Left ventricle myocardium inferior (tissue), 1 donor: ENCODE measurements at places on chromosomes 16 and 17. TPM values are rescaled to one million over a fixed set of nuclear protein-coding genes. Genes with fewer than 3 reads are reported as not detected.

DNA sequence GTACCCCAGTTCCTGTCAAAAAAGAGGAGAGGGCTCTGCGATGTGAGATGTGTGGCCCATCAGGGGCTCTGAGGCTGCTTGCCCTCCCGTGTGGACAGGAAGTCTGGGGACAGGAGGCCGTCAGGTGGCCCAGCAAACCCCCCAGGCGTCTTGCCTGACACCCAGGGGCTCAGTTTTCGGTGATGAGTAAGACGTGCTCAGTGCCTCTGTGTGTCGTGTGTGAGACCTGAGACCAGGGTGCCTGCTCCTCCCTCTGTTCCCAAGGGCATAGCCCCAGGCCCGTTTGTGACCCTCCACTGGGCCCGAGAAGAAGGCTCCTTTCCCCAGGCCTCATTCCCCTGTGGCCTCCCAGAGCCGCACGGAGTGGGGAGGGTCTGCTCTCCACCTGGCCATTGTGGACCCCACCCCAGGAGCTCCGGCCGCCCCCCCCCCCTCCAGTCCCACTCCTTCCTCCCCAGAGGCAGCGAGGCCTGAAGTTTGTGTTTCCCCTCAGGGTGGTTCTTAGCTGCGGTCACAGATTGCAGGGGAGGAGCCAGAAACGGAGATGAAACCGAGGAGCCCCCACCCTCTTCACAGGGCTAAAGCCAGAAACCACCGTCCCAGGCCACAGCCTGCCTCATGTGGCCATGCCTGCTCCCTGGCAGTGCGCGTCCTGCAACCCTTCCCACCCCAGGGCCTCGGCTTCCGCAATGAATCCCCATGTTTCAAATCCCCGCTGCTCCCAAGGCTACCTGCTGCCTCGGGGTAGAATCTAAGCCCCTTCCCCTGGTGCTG, 4.9 kb upstream of the ACTG1 start:
- H3K4me1 ChIP-seq, result peaks cover 68% of the 10 kb centered on the region
- H3K27me3 ChIP-seq, result peaks cover 23% of the 10 kb centered on the region
- H3K36me3 ChIP-seq, result peaks cover 5% of the 10 kb centered on the region
- DNase-seq, result no peak

Gene TEKT1
- total RNA-seq, result not detected

DNA sequence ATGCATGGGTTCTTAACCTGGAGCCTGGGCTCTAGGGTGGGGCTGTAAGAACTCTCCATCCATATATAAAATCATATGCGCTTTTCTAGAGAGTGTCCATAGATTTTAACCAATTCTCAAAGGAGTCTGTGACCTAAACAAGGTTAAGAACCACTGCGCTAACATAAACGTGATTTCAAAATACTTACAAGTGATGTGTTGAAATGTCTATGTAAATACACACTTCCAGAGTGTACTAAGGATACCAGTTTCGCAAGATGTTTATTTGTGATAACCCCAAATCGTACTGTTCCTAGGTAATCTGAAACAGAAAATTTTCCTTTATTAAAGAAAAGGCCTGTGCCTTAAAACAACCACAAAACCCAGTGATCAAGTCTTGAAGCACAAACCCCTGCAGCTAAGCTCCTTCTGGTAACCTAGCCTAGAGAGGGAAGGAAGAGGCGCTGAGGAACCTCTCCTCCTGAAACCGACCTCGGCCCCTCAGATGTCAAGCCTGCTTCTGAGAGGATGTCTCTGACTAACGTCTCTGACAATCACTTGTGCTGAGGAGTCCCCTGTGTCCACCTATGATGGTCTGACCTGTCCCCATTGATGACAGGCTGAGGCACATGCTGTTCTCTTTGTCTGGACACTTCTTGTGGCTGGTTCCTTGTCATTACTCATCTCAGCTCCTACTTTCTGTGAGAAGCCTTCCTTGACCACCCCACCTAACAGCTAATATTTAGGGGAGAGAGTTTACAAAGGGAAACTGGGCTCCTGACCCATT, 32.2 kb downstream of the SNN start:
- H3K4me3 ChIP-seq, result no peak overlapping the region
- H3K27ac ChIP-seq, result no peak overlapping the region
- peaks cover 51% of the 10 kb centered on the region for H3K36me3 ChIP-seq
- DNase-seq, result no peak

DNA sequence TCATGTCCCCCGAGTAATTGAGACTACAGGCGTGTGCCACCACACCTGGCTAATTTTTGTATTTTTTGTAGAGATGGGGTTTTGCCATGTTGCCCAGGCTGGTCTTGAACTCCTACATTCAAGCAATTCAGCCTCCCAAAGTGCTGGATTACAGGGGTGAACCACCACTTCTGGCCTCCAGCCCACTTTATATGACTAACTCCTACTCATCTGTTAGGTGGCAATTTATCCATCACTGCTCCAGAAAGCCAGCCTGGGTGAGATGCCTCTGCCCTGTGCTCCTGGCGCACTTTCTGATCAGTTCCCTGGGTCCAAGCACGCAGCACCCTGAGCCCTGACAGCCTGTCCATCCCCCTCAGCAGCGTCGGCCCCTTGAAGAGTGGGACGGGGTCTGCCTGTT, 29.4 kb downstream of the ADAM11 start:
- no peak overlapping the region for H3K27ac ChIP-seq
- DNase-seq, result no peak
- no peak overlapping the region for H3K4me3 ChIP-seq
- no peaks in the 10 kb centered on the region for H3K36me3 ChIP-seq
- no peaks in the 10 kb centered on the region for H3K27me3 ChIP-seq

Gene TRIM47
- total RNA-seq, result 27.5 TPM

- H3K4me1 ChIP-seq, result no peaks in the 10 kb centered on the region
- no peak for DNase-seq
- H3K27ac ChIP-seq, result no peak overlapping the region
- no peaks in the 10 kb centered on the region for H3K36me3 ChIP-seq
- H3K4me3 ChIP-seq, result no peak overlapping the region
- H3K27me3 ChIP-seq, result no peaks in the 10 kb centered on the region
Observed at GRCh38 chr17:72076678-72077030, 44.2 kb upstream of the SOX9 start.

DNA sequence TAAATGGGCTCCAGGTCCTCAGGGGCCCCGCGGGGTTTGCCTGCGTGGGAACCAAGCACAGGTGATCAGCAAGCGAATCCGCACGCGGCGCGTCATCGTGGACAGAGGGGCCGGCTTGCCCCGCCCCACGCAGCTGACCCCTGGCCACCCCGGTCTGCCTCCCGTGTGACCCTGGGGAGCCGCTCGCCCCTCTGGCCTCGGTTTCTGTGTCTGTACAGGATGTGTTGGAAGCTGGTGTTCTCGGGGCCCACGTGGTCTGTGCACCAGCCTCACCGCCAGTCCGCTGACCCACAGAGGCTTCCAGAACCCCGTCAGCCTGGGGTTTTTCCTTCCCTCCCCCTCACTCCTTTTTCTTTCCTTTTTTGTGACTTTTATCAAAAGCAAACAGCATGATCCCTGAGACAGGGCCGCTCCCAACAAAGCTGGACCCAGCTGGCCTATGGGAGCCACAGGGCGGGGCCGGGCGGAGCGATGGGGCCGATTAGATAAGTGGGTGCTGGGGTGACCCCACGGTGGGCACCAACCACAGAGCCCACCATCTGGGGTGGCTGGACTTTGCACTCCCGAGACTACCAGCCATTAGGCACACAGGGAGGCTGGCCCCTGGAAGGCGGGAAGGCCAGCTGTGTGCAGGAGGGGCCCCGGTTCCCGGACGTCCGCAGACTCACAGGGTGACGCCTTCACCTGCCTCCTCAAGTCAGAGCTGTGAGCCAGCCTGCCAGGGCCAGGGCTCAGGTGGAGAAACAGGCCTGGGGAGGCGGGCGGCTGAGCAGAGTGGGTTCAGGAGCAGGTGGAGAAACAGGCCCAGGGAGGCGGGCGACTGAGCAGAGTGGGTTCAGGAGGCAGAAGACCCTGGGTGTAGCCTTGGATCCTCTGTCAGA, 56.0 kb downstream of the ZFPM1 start:
- H3K4me3 ChIP-seq, result no peak overlapping the region
- H3K27me3 ChIP-seq, result no peaks in the 10 kb centered on the region
- no peaks in the 10 kb centered on the region for H3K36me3 ChIP-seq
- no peak for DNase-seq
- H3K4me1 ChIP-seq, result no peaks in the 10 kb centered on the region

DNA sequence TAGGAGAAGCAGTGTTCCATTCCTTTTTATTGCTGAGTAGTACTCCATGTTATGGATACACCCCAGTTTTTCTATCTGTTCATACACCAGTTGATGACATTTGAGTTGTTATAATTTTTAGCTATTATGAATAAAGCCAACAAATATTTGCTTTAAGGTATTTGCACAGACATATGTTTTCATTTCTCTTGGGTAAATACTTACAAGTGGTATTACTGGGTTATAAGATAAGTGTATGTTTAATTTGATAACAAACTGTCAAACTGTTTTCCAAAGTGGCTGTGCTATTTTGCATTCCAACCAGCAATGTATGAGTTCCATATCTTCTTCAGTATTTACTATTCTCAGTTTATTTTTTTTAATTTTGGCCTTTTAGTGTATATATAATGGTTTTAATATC, 27.7 kb upstream of the GFOD2 start:
- H3K36me3 ChIP-seq, result peaks cover 28% of the 10 kb centered on the region
- DNase-seq, result no peak
- H3K27me3 ChIP-seq, result no peaks in the 10 kb centered on the region
- no peak overlapping the region for H3K4me3 ChIP-seq
- H3K27ac ChIP-seq, result no peak overlapping the region

DNA sequence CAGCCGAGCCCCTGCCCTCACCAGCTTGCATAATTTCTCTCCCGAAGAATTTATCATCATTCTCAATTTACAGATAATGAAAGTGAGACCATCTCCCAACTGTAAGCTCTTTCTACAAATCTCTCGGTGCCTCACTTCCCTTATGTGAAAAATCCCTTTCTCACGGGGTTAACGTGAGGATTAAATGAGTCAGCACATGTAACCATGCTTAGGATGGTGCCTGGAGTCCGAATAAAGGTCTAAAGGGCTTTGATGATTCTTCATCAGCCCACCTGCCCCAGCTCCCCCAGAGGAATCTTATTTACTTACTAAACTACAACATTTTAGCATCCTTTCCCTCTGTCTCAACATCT, 24.8 kb upstream of the PIK3R6 start:
- no peak for DNase-seq
- no peaks in the 10 kb centered on the region for H3K27me3 ChIP-seq
- H3K27ac ChIP-seq, result no peak overlapping the region

- no peaks in the 10 kb centered on the region for H3K36me3 ChIP-seq
- H3K4me3 ChIP-seq, result no peak overlapping the region
- DNase-seq, result no peak
- no peak overlapping the region for H3K27ac ChIP-seq
Observed at GRCh38 chr17:19290066-19290705, 53.0 kb downstream of the EPN2 start.

Gene KCNAB3
- total RNA-seq, result 0.30 TPM

DNA sequence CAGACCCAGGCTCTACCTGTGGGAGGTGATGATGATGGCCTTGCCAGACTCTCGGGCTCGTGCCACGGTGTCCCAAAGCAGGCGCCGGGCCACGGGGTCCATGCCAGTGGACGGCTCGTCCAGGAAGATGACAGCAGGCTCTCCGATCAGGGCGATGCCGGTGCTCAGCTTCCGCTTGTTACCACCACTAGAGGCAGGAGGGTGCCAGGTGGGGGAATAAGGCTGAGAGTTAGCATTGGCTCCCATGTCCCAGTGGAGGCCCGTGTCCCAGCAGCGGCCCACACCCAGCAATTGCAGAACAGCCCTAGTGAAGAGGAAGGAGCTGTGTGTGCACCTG, 10.3 kb upstream of the RNPS1 start:
- H3K36me3 ChIP-seq, result peaks cover 22% of the 10 kb centered on the region
- H3K27me3 ChIP-seq, result no peaks in the 10 kb centered on the region
- H3K4me3 ChIP-seq, result no peak overlapping the region
- no peak overlapping the region for H3K27ac ChIP-seq
- H3K4me1 ChIP-seq, result no peaks in the 10 kb centered on the region
